ENCODE measurements at places on chromosomes 7 and 10. TPM values are rescaled to one million over a fixed set of nuclear protein-coding genes. Genes with fewer than 3 reads are reported as not detected.
A peak's percentile ranks its signal among the peaks of the same experiment; 100 is the strongest.

ZNF488 gene
- total RNA-seq, result 0.46 TPM

PDE6C gene
- not detected for total RNA-seq

ERLIN1 gene
- total RNA-seq, result 17.8 TPM

CHST15 gene
- 0.38 TPM for total RNA-seq

HSPA12A gene
- total RNA-seq, result 0.74 TPM

GRCh38 chr7:37481722-37482288, 33.1 kb upstream of the ELMO1 start:
- H3K27ac ChIP-seq, result no peak overlapping the region
- no peaks in the 10 kb centered on the region for H3K4me1 ChIP-seq
- DNase-seq, result no peak
- no peak overlapping the region for H3K4me3 ChIP-seq
- H3K36me3 ChIP-seq, result peaks cover 2% of the 10 kb centered on the region

DNA sequence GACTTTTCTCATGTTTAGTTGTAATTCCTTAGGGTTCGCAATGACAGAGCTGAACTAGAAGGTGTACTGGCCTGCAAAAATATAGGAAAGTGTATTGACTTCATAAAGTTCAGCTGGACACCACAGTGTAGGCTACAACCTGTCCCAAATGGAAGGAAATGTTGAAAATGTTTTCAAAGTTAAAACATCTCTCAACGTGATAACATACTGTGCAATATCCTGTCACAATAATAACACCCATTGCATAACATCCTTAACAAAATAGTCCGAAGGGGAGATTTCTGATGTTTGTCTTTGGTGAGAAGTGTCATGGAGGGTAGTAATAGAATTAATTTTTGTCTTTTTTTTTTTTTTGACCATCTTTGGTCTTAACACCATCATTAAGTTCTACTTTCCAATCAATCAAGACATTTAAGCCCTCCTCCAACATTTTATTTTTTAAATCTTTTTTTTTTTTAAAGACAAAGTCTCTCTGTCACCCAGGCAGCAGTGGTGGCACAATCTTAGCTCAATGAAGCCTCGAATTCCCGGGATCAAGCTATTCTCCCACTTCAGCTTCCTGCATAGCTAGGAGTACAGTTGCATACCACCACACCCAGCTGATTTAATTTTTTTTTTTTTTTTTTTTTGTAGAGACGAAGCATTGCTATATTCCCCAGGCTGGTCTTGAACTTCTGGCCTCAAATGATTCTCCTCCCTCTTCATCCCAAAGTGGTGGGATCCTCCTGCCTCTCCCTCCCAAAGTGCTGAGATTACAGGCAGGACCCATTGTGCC, 45.7 kb downstream of the DYNC1I1 start:
- H3K36me3 ChIP-seq, result no peaks in the 10 kb centered on the region
- H3K4me1 ChIP-seq, result no peaks in the 10 kb centered on the region
- no peaks in the 10 kb centered on the region for H3K27me3 ChIP-seq
- no peak for DNase-seq

DNA sequence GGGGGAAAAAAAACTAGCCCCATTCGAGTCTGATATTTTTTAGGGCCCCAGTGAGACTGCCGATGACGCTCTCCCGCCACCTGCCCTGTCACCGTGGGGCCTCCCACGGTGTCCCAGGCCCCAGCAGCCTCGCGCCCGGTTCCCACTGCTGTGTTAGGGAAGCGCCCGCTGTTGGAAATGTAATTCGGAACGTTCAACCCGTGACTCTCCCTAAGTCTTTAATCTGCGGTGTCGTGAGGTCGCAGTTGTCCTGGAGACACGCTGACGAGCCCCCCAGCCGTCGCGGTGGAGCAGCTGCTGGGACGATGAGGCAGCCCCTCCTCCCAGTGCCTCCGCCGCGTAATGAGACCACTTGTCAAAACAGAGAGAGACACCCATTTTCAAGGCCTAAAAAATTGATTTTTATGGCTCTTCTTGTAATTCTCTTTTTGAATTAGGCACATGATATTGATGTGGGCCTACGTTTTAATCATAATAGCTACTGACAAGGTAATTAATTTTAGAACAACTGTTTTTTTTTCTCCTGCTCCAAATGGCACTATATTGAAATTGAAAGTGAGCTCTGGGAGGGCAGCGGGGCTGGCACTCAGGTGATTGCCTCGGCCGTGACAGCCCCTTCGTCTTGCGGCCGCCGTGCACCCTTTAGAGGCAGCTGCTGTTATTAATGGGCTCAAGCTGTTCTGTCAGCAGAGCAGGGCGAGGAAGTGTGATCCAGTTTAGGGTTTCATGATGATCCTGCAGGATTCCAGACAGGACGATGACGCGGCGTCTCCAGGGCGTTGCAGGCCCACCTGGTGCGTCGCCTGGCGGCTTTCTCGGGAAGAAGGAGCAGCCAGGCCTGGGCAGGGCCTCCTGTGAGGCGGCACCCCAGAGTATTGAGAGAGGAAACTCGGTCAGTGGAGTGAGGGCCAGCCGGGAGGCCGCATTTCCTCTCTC, 63.3 kb downstream of the NKX6-2 start:
- no peak overlapping the region for H3K4me3 ChIP-seq
- no peaks in the 10 kb centered on the region for H3K4me1 ChIP-seq
- H3K27me3 ChIP-seq, result no peaks in the 10 kb centered on the region
- DNase-seq, result no peak
- H3K36me3 ChIP-seq, result no peaks in the 10 kb centered on the region

GRCh38 chr10:49508249-49508648, 30.7 kb downstream of the ERCC6 start:
- H3K27ac ChIP-seq, result no peak overlapping the region
- H3K4me1 ChIP-seq, result peaks cover 17% of the 10 kb centered on the region
- peaks cover 4% of the 10 kb centered on the region for H3K36me3 ChIP-seq
- H3K27me3 ChIP-seq, result peaks cover 29% of the 10 kb centered on the region
- peak overlapping the region; percentile 68 for H3K4me3 ChIP-seq

GRCh38 chr7:70733090-70733489, 398.9 kb upstream of the GALNT17 start:
- no peaks in the 10 kb centered on the region for H3K4me1 ChIP-seq
- no peak for DNase-seq
- no peak overlapping the region for H3K27ac ChIP-seq
- no peak overlapping the region for H3K4me3 ChIP-seq
- H3K27me3 ChIP-seq, result no peaks in the 10 kb centered on the region

- no peak for DNase-seq
- H3K27me3 ChIP-seq, result no peaks in the 10 kb centered on the region
- peaks cover 39% of the 10 kb centered on the region for H3K4me1 ChIP-seq
- no peaks in the 10 kb centered on the region for H3K36me3 ChIP-seq
- no peak overlapping the region for H3K27ac ChIP-seq
- H3K4me3 ChIP-seq, result peak overlapping the region; percentile 76
Observed at GRCh38 chr7:66627151-66627681, 1.5 kb upstream of the KCTD7 start.

DNA sequence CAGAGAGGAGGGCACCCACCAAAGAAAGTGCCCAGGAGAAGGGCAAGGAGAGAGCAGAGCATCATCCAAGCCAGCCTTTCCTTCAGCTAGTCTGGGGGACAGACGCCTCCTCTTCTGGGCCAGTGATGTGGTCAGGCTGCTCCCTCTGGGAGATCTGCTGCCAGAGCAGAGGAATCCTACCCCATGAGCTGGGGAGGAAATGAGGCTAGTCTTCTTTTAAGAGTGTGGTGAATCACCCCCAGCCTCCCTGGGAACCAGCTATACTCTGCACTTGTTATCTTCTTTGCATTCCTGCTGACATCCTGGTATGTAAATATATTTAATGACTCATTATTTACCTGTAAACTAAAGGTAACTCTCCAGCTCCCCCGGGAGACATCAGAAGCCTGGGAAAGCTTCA, 41.6 kb upstream of the EPHB6 start:
- peaks cover 80% of the 10 kb centered on the region for H3K4me1 ChIP-seq
- peak overlapping the region; percentile 81 for H3K27ac ChIP-seq
- no peaks in the 10 kb centered on the region for H3K36me3 ChIP-seq
- DNase-seq, result no peak
- H3K27me3 ChIP-seq, result peaks cover 7% of the 10 kb centered on the region
- peak overlapping the region; percentile 68 for H3K4me3 ChIP-seq

- no peak overlapping the region for H3K27ac ChIP-seq
- peak; percentile 12 for DNase-seq
- H3K36me3 ChIP-seq, result peaks cover 15% of the 10 kb centered on the region
- H3K27me3 ChIP-seq, result no peaks in the 10 kb centered on the region
Observed at GRCh38 chr7:127717502-127718339, 65.7 kb downstream of the SND1 start.

GRCh38 chr7:30930621-30931020, 19.0 kb downstream of the AQP1 start:
- H3K4me1 ChIP-seq, result no peaks in the 10 kb centered on the region

- peak overlapping the region; percentile 99 for H3K27ac ChIP-seq
- H3K4me1 ChIP-seq, result peaks cover 63% of the 10 kb centered on the region
- H3K27me3 ChIP-seq, result no peaks in the 10 kb centered on the region
- peak; percentile 69 for DNase-seq
- peaks cover 22% of the 10 kb centered on the region for H3K36me3 ChIP-seq
Observed at GRCh38 chr7:106279425-106280197, 5.2 kb downstream of the NAMPT start.

- no peak overlapping the region for H3K27ac ChIP-seq
- no peaks in the 10 kb centered on the region for H3K27me3 ChIP-seq
- no peak for DNase-seq
- H3K4me1 ChIP-seq, result peaks cover 33% of the 10 kb centered on the region
- no peak overlapping the region for H3K4me3 ChIP-seq
- peaks cover 13% of the 10 kb centered on the region for H3K36me3 ChIP-seq
Observed at GRCh38 chr7:129604713-129605437, 6.6 kb upstream of the NRF1 start.

GRCh38 chr7:127290801-127291361, 38.1 kb upstream of the GRM8 start:
- H3K27ac ChIP-seq, result no peak overlapping the region
- no peak for DNase-seq
- H3K4me3 ChIP-seq, result no peak overlapping the region
- peaks cover 51% of the 10 kb centered on the region for H3K27me3 ChIP-seq

DNA sequence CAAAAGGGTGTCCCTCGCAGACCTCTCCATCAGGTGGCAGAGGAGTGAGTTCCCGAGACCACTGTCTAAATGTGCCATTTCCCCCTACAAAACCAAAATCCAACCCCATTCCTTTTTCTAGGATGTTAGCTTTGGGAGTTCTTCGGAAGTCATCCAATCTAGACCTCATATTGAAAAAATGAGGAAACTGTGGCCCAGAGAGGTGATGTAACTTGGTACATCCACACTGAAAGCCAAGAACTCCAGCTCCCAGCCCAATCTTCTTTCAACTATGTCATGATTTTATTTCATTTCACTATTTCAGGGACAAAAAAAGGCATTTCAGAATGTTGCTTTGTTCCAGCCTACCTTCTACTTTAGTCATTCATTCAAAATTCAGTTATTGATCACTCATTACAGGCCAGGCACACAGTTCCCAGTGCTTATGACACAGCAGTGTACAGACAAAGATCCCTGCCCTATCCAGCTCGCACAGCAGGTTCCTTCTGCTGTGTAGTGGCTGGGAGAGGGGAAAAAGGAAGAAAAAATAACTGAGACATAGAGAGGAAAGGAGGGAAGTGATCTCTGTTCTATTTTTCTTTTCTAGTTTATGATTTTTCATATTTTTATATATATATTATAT, 35.8 kb downstream of the SCRN1 start:
- peaks cover 4% of the 10 kb centered on the region for H3K27me3 ChIP-seq
- H3K4me3 ChIP-seq, result no peak overlapping the region
- H3K27ac ChIP-seq, result no peak overlapping the region
- H3K4me1 ChIP-seq, result peaks cover 18% of the 10 kb centered on the region

GRCh38 chr7:5774136-5774535, 7.3 kb downstream of the RNF216 start:
- H3K4me1 ChIP-seq, result peaks cover 67% of the 10 kb centered on the region
- no peak for DNase-seq
- H3K4me3 ChIP-seq, result peak overlapping the region; percentile 76
- peaks cover 4% of the 10 kb centered on the region for H3K36me3 ChIP-seq

GRCh38 chr10:74233281-74233680, 82.3 kb downstream of the ADK start:
- no peaks in the 10 kb centered on the region for H3K36me3 ChIP-seq
- H3K4me1 ChIP-seq, result peaks cover 11% of the 10 kb centered on the region
- H3K27me3 ChIP-seq, result no peaks in the 10 kb centered on the region
- H3K27ac ChIP-seq, result no peak overlapping the region

- no peaks in the 10 kb centered on the region for H3K4me1 ChIP-seq
- DNase-seq, result no peak
- H3K36me3 ChIP-seq, result no peaks in the 10 kb centered on the region
- peaks cover 28% of the 10 kb centered on the region for H3K27me3 ChIP-seq
- no peak overlapping the region for H3K4me3 ChIP-seq
- no peak overlapping the region for H3K27ac ChIP-seq
Observed at GRCh38 chr7:34838329-34838728, 180.3 kb downstream of the NPSR1 start.

DNA sequence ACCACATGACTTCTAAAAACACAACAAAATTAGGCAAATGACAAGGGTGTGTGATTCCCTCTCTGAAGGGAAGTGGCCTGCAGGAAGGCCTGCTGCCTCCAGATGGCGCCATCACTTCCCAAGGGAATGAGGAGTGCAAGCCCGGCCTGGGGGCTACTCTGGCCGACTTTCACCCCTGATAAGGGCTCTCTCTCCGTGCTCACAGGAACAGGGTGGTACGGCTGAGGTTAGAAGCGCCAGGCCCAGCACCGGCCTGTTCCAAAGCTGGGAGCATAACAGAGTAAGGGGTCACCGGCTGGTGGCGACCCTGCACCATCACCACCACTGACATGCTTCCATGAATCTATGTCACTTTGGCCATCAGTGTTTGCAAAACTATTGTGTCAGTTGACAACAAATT, 13.1 kb downstream of the RBP3 start:
- no peaks in the 10 kb centered on the region for H3K27me3 ChIP-seq
- DNase-seq, result peak; percentile 46
- no peaks in the 10 kb centered on the region for H3K4me1 ChIP-seq
- H3K27ac ChIP-seq, result no peak overlapping the region

- no peaks in the 10 kb centered on the region for H3K4me1 ChIP-seq
- no peaks in the 10 kb centered on the region for H3K27me3 ChIP-seq
- H3K4me3 ChIP-seq, result no peak overlapping the region
- no peaks in the 10 kb centered on the region for H3K36me3 ChIP-seq
Observed at GRCh38 chr10:47176206-47176902, 123.6 kb upstream of the GDF10 start.

- no peaks in the 10 kb centered on the region for H3K27me3 ChIP-seq
- DNase-seq, result no peak
- peaks cover 5% of the 10 kb centered on the region for H3K36me3 ChIP-seq
- H3K4me3 ChIP-seq, result no peak overlapping the region
Observed at GRCh38 chr7:8111282-8111960, 142.8 kb downstream of the GLCCI1 start.

DNA sequence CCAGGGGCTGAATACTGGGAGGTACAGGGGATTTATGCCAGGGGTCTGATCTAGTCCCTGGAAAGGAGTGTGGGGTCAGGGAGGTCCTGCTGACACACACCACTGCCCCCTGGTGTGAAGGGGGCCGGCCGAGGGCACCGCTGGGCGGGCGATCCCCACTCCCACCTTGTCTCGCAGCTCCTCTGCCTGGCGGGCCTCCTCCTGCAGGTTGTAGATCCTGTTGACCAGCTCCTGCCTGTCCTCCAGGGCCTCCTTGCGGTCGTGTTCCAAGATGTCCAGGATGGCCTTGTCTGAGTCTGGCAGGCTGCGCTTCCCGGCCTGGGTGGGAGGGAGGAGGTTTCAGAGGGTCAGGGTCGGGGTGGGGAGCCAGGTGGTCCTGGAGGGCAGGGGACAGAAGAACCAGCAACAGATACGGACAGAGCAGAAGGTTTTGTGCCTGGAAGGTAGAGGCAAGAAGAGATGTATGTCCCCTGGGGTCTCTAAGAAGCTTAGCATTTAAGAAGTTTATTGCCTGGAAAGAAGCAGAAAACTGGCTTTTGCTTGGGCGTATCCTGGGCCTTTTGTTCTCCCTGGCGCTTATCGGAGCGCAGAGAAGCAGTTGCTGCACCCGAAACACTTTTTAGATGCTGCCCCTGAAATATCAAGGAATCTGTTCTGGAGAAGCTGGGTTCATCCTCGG, 94.5 kb upstream of the GNA12 start:
- no peaks in the 10 kb centered on the region for H3K27me3 ChIP-seq
- H3K27ac ChIP-seq, result no peak overlapping the region
- H3K4me3 ChIP-seq, result no peak overlapping the region
- H3K4me1 ChIP-seq, result peaks cover 18% of the 10 kb centered on the region
- DNase-seq, result no peak
- H3K36me3 ChIP-seq, result peaks cover 24% of the 10 kb centered on the region
